ENCODE measurements at places on chromosomes 6 and 20. TPM values are rescaled to one million over a fixed set of nuclear protein-coding genes. Genes with fewer than 3 reads are reported as not detected.

The ETV7 gene
- total RNA-seq, result not detected

The LRRN4 gene
- 0.20 TPM for total RNA-seq

The SLCO4A1 gene
- total RNA-seq, result 23.8 TPM

The ADGRB3 gene
- not detected for total RNA-seq

The SYNDIG1 gene
- total RNA-seq, result not detected

The CALHM5 gene
- not detected for total RNA-seq

The PRSS35 gene
- not detected for total RNA-seq

The BPIFA1 gene
- not detected for total RNA-seq

The NOTCH4 gene
- total RNA-seq, result 0.66 TPM

The TRIM40 gene
- total RNA-seq, result 0.13 TPM

All from HepG2 (cell line).